NCI-H2081 treated with DMSO at 0.1 percent for 48 hours (cell line): ENCODE measurements at places on chromosomes 6 and 20.

- no peak for DNase-seq
These were observed 74.7 kb upstream of the CITED2 start for GRCh38 chr6:139448998-139449610.

DNA sequence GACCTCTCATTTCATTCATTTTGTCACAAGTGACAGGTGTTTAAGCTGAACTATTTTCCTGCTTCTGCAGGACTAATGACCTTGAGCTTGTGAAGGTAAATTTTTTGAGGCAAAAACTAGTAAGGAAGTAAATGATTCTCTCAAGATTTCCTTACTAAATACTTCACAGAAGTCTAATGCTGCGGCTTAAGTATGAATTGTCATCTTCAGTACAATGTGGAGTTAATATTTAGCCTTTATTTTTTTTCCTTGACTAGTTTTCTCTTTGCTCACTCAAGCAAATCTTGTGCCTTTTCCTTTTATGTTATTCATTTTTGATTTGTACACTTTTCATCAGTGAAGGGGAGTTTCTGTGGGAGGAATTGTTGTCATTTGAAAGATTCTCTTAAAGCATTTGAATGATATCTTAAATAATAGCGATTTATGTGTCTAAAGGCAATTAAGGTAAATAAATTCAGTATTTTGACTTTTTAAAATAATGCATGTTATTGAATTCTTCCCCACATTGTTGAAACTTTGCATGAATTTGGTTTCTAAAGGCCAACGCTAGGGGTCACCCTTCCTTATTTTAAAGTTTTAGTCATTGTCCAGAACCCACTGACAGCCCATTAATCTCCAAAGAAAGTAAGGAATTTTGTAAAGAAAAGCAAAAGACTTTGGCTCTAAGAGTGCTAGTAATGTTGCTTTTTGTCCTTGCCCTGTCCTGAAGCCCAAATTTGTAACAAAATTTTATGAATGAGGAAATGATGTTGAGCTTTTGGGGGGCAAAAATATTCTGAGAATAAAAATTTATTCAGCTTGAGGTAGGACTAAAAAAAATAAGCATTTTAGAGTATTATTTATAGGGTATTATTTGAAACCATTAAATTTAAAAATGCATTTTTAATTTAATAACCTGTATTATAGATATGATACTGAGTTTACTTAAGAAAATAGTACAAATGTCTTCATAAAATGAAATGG, 157.4 kb upstream of the LAMA2 start:
- DNase-seq: no peak

DNA sequence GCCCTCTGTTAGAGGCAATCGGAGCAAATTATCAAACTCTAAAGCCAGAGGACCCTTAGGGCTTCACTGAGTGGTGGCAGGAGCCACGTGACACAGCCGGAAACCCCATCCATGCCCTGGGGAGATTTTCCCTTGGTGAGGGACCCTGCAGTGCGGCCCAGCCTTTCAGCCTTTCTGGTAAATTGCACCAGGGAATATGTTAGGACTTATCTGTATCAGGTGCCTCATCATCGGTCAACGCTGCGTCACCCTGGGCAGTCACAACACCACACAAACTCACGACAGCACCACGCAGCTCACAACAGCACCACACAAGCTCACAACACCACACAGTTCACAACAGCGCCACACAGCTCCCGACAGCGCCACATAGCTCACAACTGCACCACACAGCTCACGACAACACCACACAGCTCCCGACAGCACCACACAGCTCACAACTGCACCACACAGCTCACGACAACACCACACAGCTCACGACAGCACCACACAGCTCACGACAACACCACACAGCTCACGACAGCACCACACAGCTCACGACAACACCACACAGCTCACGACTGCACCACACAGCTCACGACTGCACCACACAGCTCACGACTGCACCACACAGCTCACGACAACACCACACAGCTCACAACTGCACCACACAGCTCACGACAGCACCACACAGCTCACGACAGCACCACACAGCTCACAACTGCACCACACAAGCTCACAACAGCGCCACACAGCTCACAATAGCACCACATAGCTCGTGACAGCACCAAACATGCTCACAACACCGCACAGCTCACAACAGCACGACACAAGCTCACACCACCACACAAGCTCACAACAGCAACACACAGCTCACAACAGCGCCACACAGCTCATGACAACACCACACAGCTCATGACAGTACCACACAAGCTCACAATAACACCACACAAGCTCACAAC, 199.0 kb downstream of the DLL1 start:
- no peak for DNase-seq

GRCh38 chr6:119683031-119683430, 333.5 kb upstream of the MAN1A1 start:
- DNase-seq: no peak

GRCh38 chr20:18225632-18226031, 62.7 kb upstream of the ZNF133 start:
- no peak for DNase-seq

DNA sequence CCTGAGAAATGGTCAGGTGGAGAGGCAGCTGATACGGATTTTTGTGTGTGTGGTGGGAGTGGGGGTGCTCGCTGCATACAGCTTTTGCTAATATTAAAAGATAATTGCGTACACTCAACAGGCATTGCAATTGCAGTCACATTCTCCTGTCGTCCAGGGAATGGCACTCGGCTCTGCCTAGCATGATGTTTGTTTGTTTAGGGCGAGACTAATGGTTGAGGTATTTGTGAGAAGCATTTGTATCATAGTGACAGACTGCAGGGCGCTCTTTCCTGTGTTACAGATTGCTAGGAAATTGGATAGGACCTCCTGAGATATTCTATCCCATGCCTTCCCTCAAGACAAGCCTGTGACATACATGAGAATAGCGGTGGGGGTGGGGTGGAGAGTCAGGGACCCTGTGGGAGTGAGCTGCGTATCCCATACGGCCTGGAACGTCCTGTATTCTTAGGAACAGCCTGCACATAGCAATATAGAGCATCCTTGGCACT, 207.4 kb downstream of the SOX4 start:
- no peak for DNase-seq
